ENCODE measurements at places on chromosomes 12 and 14. TPM values are rescaled to one million over a fixed set of nuclear protein-coding genes. Genes with fewer than 3 reads are reported as not detected.

The HOXC11 gene
- 0.36 TPM for total RNA-seq

The TSPAN19 gene
- not detected for total RNA-seq

The MMP19 gene
- 0.13 TPM for total RNA-seq

The KNTC1 gene
- 28.4 TPM for total RNA-seq

The NPAS3 gene
- total RNA-seq, result not detected

The ESR2 gene
- 0.04 TPM for total RNA-seq

The VDR gene
- total RNA-seq, result 3.9 TPM

The ADCY6 gene
- total RNA-seq, result 11.4 TPM

The STAC3 gene
- total RNA-seq, result 0.16 TPM

The GSKIP gene
- total RNA-seq, result 26.6 TPM

The RHOJ gene
- not detected for total RNA-seq

The CHURC1 gene
- 79.0 TPM for total RNA-seq

The MAP3K9 gene
- total RNA-seq, result 4.9 TPM

The CYP46A1 gene
- 0.12 TPM for total RNA-seq

The KLHL33 gene
- not detected for total RNA-seq

The CSAD gene
- 4.8 TPM for total RNA-seq

Data from A549 treated with DMSO at 1 μM for 4 hours (cell line).